ENCODE measurements at places on chromosomes 11 and 22.

DNA sequence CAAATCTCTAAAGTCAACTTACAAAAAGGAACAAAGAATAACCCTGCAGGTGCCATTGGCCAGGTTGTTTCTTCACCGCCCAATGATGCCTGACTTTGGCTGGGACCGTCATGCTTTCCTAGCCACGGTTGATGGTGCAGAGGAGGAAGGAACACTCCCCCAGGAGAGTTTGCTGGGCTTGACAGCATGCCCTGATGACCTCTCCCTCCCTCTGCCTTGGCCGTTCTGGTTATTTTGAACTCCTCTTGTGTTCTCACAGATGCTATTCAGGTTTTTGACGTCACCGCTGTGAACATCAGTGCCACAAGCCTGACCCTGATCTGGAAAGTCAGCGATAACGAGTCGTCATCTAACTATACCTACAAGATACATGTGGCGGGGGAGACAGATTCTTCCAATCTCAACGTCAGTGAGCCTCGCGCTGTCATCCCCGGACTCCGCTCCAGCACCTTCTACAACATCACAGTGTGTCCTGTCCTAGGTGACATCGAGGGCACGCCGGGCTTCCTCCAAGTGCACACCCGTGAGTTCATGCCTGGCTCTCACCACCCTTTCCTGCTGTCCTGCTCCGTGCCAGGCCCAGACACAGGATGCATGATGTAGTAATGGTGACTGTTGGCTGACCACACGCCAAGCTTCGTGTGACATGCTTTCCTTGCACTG, 89.0 kb upstream of the OR4B1 start:
- no peak for DNase-seq

GRCh38 chr22:46362203-46362933, 26.9 kb downstream of the TRMU start:
- DNase-seq, result no peak

DNA sequence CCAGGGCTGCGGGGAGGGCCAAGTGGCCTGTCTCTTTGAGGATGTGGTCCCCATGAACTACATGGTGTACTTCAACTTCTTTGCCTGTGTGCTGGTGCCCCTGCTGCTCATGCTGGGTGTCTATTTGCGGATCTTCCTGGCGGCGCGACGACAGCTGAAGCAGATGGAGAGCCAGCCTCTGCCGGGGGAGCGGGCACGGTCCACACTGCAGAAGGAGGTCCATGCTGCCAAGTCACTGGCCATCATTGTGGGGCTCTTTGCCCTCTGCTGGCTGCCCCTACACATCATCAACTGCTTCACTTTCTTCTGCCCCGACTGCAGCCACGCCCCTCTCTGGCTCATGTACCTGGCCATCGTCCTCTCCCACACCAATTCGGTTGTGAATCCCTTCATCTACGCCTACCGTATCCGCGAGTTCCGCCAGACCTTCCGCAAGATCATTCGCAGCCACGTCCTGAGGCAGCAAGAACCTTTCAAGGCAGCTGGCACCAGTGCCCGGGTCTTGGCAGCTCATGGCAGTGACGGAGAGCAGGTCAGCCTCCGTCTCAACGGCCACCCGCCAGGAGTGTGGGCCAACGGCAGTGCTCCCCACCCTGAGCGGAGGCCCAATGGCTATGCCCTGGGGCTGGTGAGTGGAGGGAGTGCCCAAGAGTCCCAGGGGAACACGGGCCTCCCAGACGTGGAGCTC, 13.5 kb downstream of the ADORA2A start:
- no peak for DNase-seq

DNA sequence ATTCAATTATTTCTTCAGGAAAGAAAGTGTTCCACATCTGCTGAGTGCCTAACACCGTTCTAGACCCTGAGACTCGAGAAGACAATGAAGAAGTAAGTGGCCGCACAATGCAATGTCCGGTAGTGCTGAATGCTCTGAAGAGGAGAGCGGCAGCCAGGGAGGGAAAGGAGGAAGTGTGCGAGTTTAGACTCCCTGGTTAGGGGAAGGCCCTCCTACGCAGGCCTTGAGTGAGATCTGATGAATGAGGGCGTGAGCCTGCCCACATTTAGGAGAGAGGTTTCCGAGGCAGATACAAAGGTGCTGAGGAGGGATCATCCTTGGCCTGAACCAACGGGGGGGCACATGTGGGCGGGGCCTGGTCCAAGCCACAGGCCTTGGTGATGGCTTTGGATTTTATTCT, 558.6 kb downstream of the NTM start:
- DNase-seq, result no peak

- DNase-seq, result no peak
Measured at GRCh38 chr11:123100379-123101085, 38.6 kb upstream of the HSPA8 start.

GRCh38 chr22:18000441-18001039, 23.8 kb downstream of the MICAL3 start:
- DNase-seq, result no peak

- DNase-seq, result no peak
Measured at GRCh38 chr11:131136486-131136885, 220.2 kb upstream of the SNX19 start.

DNA sequence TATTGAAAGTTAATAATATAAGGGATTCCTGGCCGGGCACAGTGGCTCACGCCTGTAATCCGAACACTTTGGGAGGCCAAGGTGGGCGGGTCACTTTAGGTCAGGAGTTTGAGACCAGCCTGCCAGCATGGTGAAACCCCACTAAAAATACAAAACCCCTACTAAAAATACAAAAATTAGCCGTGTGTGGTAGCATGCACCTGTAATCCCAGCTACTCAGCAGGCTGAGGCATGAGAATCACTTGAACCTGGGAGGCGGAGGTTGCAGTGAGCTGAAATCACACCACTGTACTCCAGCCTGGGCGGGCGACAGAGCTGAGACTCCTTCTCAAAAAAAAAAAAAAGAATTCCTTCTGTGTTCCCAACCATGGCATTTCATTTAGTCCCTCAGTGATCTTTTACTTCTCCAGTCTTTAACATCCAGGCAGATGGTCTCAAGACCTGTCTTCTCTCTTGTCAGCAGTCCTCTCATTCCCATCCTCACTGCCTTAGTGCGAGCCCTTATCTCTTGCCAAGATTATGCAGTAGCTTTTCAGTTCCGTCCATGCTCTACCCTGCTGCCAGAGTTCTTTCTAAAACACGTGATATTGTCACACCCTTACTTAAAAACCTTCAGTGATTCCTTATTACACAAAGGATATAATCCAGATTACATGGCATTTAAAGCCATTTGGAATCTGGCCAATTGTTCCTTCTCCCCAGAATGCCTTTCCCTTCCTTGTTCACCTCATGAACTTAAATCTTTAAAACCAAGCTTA, 17.9 kb downstream of the RTN3 start:
- DNase-seq, result no peak

- DNase-seq, result no peak
Measured at GRCh38 chr11:110095554-110095953, 2.4 kb downstream of the ZC3H12C start.

DNA sequence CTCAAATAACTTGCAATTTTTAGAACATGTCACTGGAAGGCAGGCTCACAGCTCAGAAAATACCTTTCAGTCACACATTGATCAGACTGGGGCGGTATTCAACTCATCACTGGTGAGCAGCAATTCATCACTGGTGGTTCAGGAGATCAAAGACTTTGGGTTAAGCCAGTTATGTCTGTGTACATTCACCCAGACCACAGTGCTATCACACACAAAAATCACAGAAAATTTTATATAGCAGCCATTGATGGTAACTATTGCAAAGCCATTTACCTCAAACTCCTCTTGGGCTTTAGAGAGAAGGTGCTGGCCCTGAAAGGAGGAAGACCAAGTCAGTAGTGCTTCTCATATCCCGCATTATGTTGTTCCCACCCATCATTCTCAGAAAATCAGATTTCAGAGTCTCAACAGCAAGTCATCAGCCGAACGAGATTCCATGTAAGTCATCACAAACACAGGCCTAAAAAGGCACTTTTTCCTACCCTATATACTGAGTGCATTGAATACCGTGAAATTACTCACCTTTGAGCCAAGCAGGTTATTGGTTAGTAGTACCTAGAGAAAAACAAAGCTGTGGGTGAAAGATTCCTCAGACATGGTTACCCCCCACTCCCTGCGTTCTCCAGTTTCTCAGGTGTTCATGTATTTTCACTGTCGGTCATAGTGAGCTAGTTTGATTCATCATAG, 14.0 kb upstream of the WDR74 start:
- DNase-seq, result no peak

DNA sequence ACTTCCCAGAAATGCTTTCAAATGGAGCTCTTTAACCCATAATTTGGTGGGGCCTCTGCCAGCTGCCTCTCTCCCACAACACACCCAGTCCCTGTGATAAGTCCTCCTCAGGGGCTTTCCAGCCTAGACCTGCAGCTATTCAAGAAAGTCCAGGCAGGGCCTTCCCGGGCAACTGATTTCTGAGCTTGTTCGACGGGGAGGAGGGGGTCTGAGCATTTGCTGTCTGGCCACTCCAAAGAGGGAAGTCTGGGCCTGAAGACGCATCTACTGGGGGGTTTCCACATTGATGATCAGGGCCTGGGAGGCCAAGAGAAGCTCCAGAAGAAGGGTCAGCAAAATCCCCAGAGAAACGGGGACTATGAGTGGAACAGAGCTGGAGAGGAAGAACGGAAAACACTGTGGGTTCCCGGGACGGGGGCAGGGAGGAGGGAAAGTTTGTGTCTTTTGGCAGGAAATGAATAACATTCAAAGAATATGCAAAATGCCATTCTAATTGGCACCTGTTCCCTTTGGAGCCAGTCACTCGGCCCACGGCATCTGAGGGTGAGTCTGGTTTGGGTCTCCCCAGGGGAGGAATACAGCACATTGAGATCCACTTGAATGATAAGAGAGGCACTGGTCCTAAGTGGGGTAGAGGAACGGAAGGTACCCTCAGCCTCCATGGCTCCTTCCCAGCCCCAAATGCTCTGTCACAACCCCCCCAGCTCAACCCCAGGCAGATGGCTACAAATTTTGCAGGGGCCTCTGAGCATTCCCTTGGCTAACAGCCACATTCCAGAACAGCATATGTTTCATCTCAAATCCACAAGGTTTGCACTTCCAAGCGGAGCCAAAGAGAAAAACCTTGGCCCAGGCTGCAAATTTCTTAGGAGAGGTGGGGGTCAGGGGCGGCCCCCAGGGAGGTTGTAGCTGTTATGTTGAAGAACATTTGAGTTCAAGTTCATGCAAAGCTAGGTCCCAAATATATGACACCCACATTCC, 72.0 kb downstream of the RPUSD4 start:
- no peak for DNase-seq

- DNase-seq, result no peak
Measured at GRCh38 chr11:121236115-121237001, 56.2 kb upstream of the SC5D start.

GRCh38 chr11:86740628-86741483, 59.5 kb upstream of the PRSS23 start:
- DNase-seq, result no peak

DNA sequence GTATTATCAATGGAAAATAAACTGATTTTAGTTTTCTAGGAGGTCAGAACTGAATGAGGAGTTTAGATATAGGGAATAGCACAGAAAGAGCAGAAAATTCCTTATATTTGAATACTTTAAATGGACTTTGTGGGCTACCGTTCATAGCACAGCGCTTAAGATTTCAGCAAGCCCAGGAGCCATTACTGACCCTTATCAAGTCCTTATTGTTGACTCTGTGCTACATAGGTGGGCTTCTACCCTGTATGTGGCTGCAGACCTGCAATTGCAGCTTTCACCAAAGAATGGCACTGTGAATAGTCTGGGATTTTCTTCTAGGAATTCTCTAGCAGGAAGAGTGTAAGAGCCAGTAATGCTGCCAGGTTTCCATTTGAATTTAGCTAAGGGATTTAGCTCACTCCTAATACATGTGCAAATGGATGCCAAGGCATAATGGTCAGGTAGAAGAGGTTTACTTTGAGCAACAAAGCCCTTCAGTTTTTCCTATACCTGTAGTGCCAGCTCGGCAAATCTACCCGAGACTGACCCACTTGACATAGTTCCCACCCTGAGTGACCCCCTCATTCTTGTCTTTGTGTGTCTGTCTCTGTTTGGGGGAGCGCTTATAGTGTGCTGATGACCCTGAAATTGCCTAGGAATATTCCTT, 42.5 kb upstream of the DLAT start:
- DNase-seq, result no peak

DNA sequence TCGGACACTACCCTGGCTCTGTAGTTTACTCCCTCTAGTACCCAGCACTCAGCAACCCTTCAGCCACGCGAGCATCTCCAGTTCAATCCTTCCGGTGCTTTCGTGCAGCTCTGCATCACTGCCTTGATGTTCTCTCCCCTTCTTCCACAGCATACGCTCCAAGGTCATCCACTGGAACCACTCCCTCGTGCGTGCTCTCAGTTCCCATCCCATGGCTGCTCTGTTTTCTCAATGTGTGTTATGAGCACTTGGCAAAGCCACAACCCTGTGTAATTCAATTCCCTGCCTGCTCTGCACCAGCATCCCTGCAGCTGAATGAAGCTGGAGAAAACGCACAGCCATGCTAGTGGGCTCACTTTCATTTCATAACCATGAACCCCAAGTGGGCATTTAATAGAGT, 38.5 kb upstream of the NFRKB start:
- DNase-seq, result no peak

DNA sequence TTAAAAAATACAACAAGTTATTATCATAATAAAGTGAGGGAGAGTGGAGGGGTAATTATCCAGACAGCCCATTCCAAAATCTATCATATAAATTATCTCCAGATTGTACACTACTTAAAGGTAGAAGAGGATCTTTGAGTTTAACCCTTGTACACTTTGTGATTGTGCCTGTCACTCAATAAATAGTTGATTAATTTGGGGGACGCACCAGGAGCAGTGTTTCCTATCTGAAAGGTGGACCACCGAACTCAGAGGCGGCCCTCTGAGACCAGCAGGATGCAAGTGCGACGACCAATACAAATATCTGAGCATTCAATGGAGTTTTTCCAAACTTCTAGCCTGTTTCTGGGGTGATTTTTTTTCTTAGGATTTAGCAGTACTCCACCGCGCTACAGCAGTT, 1.1 kb upstream of the CECR2 start:
- no peak for DNase-seq

DNA sequence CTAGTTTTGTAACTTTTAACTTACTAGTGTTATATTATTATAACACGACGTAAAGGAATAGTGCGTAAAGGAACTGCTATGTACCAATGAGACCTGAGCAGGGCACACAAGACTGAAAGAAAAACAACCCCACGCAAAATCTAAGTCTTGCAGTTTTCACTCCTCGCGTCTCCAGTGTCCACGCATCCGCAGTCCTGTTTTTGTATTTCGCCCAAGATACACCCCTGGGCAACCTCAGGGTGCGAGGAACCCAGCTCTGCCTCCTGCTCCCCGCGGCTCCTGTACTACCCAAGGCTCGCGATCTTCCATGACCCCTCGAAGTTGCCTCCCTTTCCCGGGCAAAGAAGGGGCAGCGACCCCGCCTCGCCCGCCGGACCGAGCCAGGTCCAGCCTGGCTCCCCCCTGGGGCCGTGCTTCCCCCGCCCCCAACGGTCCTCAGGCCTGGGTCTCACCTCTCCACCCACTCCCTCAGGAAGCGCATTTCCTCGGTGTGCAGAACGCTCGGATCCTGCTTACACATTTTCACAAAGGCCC, 393 bp downstream of the ST13 start:
- no peak for DNase-seq

- no peak for DNase-seq
Measured at GRCh38 chr22:20786536-20786979, 12.6 kb downstream of the SERPIND1 start.

Data from cortex of kidney (tissue), 1 donor.